WTC11 (cell line): ENCODE measurements at places on chromosomes 7 and 10.

GRCh38 chr10:52019656-52020055 lies 294.4 kb upstream of the DKK1 start:
- no peak for DNase-seq

DNA sequence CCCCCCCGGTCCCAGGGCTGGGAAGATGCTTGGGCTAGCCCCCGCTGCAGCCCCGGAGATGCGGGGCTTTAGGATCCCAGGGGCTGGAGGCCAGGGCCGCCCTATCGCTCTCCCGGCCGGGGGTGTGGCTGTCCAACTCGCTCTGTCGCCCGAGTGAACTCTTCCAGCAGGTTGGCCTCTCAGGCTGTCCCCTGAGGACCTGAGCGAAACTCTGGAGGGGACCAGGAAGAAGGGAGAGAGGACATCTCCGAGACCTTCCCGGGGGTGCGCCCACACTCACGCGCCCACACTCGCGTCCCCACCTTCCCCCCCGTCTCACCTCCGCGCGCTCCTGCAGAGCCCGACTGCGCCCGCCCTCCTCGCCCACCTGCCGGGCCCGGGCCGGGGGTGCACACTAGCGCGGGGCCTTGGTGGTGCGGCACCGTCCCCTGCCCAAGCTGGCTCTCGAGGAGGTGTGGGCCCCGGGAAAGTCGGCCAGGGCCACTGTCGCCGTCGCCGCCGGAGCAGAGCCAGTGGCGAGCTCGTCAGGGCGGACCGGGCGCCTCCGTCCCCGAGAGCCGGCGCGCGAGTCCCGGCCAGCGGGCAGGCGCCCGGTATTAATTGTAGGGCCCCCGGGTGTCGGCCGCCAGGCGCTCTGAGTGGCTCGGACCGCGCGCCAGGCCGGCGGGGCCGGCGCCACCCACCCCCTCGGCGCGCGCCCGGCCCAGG lies 101.7 kb upstream of the SVIL start:
- DNase-seq = peak; percentile 65

- no peak for DNase-seq
Measured at GRCh38 chr10:89389254-89389653, 3.2 kb upstream of the IFIT1 start.

DNA sequence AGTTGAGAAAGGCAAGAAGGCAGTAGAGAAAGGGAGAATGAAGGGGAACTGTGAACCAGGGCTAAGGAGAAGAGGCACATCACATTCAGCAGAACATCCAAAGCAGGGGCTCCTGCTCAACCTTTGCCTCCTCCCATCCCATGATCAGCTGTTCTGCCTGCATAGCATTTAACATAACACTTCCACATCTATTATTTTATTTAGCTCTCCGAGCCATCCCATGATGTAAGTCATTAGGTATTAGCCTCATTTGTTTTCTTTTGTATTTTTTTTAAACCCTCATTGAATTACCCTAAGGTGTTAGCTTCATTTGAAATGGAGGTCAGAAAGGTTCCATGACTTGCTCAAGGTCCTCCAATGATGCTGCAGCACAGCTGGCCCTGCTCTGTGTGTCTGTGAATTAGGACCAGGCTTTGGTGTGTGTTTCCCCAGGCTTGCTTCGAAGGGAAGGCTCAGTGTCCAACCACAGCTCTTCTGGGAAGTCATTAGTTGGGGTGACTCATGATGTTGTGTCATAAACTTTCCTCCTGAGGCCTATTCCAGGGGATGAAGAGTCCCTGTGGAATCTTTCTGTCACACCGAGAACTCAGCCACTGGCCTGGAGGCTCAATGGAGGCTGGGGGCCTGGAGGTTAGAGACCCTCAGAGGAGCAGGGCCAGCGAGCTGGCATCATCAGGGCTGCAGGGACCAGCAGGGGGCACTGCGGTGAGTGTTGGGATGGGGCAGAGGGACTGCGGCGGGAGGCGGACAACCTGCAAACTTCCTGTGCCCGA lies 16.5 kb downstream of the NPFFR1 start:
- DNase-seq = peak; percentile 79

DNA sequence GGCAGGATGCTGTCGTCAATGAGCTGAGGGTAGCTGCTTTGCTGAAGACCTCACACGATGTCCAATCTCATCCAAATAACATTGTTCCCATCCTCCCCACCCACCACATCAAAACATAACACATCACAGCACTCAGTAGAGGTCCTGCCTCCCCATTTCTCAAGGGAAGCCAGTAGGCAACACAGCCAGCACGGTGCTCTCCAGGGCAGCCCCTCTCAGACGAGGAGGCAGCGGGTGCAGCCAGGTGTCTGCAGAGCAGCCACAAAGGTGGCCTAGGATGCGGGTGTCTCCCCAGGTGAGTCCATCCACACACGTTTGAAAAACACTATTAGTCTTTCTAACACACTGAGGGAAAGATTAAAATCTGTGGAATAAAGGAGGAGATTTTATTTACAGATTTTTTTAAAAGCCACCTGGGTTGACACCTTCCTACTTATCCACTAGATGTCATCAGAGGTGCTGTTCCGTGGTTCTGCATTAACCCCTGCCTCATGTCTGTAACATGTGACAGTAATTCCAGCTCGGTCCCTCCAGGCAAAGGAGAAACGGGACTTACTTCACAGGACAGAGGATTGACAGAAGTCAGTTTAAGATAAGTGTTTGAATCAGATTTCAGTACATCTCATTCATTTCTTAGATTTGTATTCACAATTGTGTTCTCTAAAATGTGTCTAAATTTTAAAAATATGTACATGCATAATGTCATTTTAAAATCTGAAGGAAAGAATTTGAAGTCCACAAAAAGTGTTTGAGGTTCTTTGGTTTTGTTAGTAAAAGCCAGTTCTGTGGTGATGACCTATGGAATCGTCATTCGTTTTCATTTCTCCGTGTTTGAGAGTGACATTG lies 68.0 kb downstream of the LANCL2 start:
- no peak for DNase-seq

DNA sequence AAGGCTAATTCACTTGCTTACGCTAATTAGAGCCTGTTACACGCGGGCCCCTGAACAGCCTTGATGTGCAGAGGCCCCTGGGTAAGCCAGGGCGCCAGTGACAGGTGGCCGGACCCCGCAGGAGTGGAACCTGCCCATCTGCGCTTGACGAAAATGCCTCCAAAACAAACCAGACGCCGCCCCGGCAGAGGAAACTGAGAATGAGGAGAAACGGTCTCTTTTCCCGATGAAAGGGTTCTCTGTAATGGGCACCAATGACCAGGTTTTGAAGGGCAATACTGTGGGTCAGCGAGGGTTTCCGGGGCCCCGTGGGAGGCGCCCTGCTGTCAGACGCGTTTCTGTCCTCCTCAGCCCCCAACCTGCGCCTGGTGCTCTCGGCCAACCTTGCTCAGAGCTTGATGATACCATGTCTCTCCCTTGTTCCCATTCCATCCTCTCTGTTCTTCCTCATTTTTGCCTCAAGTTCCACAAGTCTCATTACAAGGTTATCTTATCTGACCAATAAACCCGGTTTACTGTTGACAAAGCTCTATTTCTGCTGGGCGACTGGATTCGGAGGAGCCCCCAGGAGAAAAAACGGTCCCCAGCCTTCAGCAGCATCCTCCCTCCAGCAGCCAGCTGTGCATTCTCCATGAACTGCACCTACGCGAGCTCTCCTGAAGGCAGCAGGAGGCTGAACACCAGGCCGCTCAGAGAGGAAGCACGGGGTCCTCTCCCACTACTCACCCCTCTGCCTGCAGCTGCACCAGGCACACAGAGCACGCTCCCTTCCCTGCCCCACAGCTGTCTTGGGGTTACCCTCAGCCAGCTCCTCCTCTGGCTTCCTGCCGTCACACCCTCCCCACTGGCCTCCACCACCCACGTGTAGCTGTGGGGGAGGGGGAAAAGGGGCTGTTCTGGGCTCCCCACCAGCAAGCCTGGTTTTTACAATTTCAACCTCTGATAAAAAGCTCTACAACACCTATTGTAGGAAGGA lies 202.0 kb downstream of the MAD1L1 start:
- peak; percentile 10 for DNase-seq

- no peak for DNase-seq
Measured at GRCh38 chr7:96637522-96637921, 72.1 kb downstream of the SEM1 start.

DNA sequence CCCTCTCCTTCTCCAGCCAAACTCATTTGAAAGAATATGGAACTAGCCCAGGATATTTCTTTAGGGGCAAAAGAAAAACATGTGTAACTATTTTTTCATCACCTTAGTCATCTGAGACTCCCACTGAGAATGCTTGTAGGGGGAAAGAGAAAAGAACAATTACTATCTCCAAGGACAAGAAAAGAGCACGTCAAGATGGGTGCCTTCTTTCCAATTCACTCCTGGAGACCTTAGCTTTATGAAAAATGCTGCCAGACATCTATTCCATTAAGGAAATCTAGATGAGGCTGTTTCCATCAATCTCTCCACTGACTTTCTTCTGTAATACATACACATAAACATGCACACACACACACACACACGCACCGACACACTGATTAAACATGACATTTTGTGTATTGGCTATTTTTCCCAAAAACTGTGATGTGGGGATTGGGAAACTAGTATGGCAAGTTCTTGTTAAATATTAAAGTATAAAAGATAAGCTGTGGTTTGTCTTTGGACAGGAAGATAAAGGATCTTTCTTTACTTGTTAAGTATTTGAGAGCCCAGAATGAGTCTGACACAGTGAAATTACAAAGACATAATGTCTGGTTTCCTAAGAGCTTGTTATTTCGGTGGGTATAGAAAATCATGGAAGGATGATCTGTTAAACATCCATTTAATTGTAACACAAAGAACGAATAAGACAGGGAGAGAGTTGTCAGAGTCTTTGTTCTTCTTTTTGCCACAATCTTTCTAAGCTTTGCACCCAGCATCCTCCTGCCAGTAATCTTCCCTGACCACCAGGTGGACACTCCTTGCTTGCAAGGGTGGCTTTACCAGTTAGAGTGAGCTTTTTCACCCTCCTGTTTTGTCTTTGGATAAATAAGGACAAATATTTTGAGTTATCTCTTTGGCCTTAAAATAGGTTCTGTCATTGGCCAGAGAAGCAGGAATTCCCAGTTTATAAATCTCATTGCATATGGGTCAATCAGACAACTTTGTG lies 177.3 kb upstream of the TMEM72 start:
- DNase-seq = no peak

GRCh38 chr7:130379019-130379418 lies 1.3 kb upstream of the CPA1 start:
- DNase-seq = no peak

GRCh38 chr10:118339111-118339510 lies 3.0 kb downstream of the FAM204A start:
- DNase-seq = no peak

DNA sequence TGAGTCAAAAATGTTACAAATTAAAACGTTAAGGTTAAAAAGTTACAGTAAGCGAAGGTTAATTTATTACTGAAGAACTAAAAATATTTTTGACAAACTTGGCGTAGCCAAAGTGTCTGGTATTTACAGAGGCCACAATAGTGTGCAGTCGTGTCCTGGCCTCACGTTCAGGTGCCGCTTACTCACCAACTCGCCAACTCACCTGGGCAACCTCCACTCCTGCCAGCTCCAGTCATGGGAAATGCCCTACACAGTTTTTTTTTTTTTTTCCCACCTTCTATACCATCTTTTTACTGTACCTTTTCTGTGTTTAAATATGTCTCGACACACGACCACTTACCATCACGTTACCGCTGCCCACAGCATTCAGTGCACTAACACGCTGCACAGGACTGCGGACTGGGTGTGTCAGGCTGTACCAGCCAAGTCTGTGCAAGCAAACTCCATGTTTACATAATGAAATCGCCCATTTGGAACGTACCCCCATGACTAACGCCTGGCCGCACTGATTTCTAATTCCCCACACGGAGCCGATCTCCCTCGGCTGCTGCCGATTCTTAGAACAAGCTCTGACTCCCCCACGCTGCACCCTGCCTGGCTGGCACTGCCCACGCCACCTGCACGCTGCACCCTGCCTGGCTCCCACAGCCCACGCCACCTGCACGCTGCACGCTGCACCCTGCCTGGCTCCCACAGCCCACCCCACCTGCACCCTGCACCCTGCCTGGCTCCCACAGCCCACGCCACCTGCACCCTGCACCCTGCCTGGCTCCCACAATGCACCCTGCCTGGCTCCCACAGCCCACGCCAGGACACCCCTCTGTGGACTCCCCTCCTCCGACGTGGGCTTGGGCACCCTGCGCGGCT lies 203.1 kb downstream of the ZMYND11 start:
- DNase-seq = no peak

GRCh38 chr7:3860932-3861331 lies 559.9 kb downstream of the SDK1 start:
- DNase-seq = no peak

- no peak for DNase-seq
Measured at GRCh38 chr10:91778485-91778884, 19.7 kb upstream of the TNKS2 start.

GRCh38 chr10:11450427-11450826 lies 161.0 kb downstream of the USP6NL start:
- no peak for DNase-seq

- DNase-seq = no peak
Measured at GRCh38 chr7:21722371-21722770, 179.5 kb downstream of the DNAH11 start.

DNA sequence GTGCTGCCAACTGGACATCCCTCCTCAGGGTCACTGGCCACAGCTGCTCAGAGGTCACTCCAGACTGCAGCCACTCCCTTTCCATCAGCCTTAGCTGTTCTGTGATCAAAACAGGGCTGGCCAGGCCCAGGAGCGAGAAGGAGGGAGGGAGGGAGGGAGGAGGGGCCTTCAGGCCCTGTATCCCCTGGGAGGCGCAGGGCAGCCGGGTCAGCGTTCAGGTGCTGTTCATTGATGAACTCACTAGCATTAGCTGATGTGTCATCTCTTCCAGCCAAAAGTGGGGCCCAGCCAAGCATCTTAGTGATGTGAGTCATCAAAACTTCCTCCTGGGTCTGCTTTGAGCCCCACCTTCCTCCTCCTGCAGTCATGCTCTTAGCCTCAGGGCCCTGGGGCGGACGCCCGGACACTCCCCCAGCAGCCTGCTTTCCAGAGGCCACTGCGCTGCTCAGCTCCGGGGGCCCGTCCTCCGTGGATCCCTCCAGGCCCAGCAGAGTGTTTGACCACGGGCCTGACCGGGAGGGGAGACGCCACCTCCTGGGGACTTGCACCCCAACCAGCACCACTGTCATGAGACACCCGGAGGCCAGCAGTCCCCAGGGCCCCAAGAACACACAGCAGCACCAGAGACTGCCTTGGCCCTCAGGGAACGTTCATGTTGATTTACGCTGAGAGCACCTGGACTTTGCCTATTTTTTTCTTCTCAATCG lies 149.2 kb downstream of the PRKAG2 start:
- no peak for DNase-seq

- peak; percentile 83 for DNase-seq
Measured at GRCh38 chr10:42367532-42368230, 270.7 kb downstream of the ZNF33B start.

DNA sequence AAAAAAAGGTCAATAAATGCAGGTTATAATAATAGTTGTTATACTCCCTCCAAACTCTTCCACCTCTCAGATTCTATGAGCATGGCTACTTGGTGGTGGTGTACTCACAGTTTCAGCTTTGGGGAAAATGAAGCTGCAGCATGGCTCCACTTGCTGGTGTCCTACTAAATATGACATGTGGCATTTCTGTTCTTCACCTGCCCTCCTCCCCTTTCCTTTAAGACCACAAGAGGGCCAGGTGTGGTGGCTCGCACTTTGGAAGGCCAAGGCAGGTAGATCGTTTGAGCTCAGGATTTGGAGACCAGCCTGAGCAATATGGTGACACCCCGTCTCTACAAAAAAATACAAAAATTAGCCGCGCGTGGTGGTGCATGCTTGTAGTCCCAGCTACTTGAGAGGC lies 101.1 kb downstream of the SLC37A3 start:
- no peak for DNase-seq

GRCh38 chr7:114923403-114923713 lies 1.5 kb downstream of the MDFIC start:
- no peak for DNase-seq
